ENCODE measurements at places on chromosomes 7 and 10. TPM values are rescaled to one million over a fixed set of nuclear protein-coding genes. Genes with fewer than 3 reads are reported as not detected.

DENND2A gene
- 0.42 TPM for total RNA-seq

KLF14 gene
- not detected for total RNA-seq

PYROXD2 gene
- 5.2 TPM for total RNA-seq

C10orf62 gene
- not detected for total RNA-seq

CYP2C18 gene
- total RNA-seq: 3.2 TPM

ZSCAN25 gene
- 10.9 TPM for total RNA-seq

HTR5A gene
- not detected for total RNA-seq

HPSE2 gene
- not detected for total RNA-seq

C10orf90 gene
- not detected for total RNA-seq

TWIST1 gene
- 2.6 TPM for total RNA-seq

SCART1 gene
- total RNA-seq: 0.51 TPM

OPALIN gene
- total RNA-seq: not detected

TRPV6 gene
- not detected for total RNA-seq

TRA2A gene
- total RNA-seq: 21.2 TPM

FAM25G gene
- total RNA-seq: 5.3 TPM

ZNF746 gene
- 20.6 TPM for total RNA-seq

HOXA3 gene
- not detected for total RNA-seq

MBL2 gene
- not detected for total RNA-seq

GIMAP1 gene
- not detected for total RNA-seq

ADAM22 gene
- total RNA-seq: 0.07 TPM

FBXO24 gene
- total RNA-seq: 0.21 TPM

PRR15 gene
- total RNA-seq: 0.51 TPM

ACTR1A gene
- 138 TPM for total RNA-seq

SLC29A4 gene
- 1.3 TPM for total RNA-seq

KCNH2 gene
- total RNA-seq: not detected

DGKB gene
- not detected for total RNA-seq

FAM171A1 gene
- 11.4 TPM for total RNA-seq

NEUROD6 gene
- total RNA-seq: not detected

Data from airway epithelial cell (primary cell).